ENCODE measurements at places on chromosomes 4 and X. TPM values are rescaled to one million over a fixed set of nuclear protein-coding genes. Genes with fewer than 3 reads are reported as not detected.

The FGFBP2 gene
- total RNA-seq, result not detected

The DKK2 gene
- total RNA-seq, result 0.92 TPM

The CT45A5 gene
- not detected for total RNA-seq

The TAF7L gene
- 0.59 TPM for total RNA-seq

The C4orf46 gene
- 5.3 TPM for total RNA-seq

The ZNF157 gene
- 0.09 TPM for total RNA-seq

The HELT gene
- not detected for total RNA-seq

The SETD7 gene
- 90.5 TPM for total RNA-seq

The HSFX2 gene
- not detected for total RNA-seq

The FABP2 gene
- total RNA-seq, result not detected

The SPIN3 gene
- total RNA-seq, result 11.3 TPM

The ZNF827 gene
- 10.3 TPM for total RNA-seq

The CLDN34 gene
- not detected for total RNA-seq

The ASB5 gene
- total RNA-seq, result not detected

The SYTL5 gene
- total RNA-seq, result 0.89 TPM

The PABPC1L2A gene
- total RNA-seq, result not detected

The PITX2 gene
- total RNA-seq, result 60.6 TPM

The STPG2 gene
- total RNA-seq, result 0.05 TPM

The MAMLD1 gene
- 1.2 TPM for total RNA-seq

The PLA2G12A gene
- total RNA-seq, result 15.4 TPM

The MAGEA9B gene
- not detected for total RNA-seq

The FAM193A gene
- 9.8 TPM for total RNA-seq

The HAND2 gene
- total RNA-seq, result 56.4 TPM

The LPAR4 gene
- not detected for total RNA-seq

The HTR2C gene
- not detected for total RNA-seq

The ADH1A gene
- not detected for total RNA-seq

The SLC9A7 gene
- 158 TPM for total RNA-seq

The TMPRSS11A gene
- not detected for total RNA-seq

The RENBP gene
- total RNA-seq, result 2.1 TPM

The PRKG2 gene
- total RNA-seq, result 0.05 TPM

The CENPVL3 gene
- total RNA-seq, result not detected

The S100P gene
- not detected for total RNA-seq

The MAGEA8 gene
- total RNA-seq, result not detected

The SSX2 gene
- total RNA-seq, result not detected

The SMIM10 gene
- total RNA-seq, result 1.8 TPM

The APOO gene
- total RNA-seq, result 8.3 TPM

The TLR2 gene
- 0.55 TPM for total RNA-seq

The IRAK1 gene
- 109 TPM for total RNA-seq

The ELOVL6 gene
- total RNA-seq, result 50.9 TPM

The CITED1 gene
- total RNA-seq, result 0.23 TPM

The SUPT20HL2 gene
- total RNA-seq, result not detected

The JCHAIN gene
- total RNA-seq, result not detected

The STS gene
- 5.0 TPM for total RNA-seq

The F8A2 gene
- not detected for total RNA-seq

The STK32B gene
- total RNA-seq, result 1.6 TPM

The WDR19 gene
- total RNA-seq, result 23.5 TPM

The SSX2B gene
- total RNA-seq, result not detected

The MAGEA3 gene
- not detected for total RNA-seq

The FGG gene
- not detected for total RNA-seq

The ZXDA gene
- total RNA-seq, result 4.2 TPM

The IL9R gene
- total RNA-seq, result not detected

All from smooth muscle cell of the umbilical artery (primary cell).